ENCODE measurements at places on chromosomes 6 and 20.

DNA sequence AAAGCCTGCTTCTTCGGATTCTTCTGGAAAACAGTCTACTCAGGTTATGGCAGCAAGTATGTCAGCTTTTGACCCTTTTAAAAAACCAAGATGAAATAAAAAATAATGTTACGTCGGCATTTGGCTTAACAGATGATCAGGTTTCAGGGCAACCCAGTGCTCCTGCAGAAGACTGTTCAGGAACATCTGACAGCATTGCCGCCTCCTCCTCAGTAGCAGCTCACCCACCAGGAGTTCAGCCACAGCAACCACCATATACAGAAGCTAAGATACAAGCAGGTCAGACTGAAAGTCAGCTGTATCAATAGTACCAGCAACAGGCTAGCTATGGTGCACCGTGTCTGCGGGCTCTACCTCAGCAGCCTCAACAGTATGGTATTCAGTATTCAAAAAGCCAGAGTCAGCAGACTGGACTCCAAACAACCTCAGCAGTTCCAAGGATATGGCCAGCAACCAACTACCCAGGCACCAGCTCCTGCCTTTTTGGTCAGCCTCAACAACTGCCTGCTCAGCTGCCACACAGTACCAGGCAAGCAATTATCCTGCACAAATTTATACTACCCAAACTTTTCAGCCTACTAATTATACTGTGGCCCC lies 51.9 kb downstream of the BTBD9 start:
- DNase-seq: no peak

GRCh38 chr6:128570680-128571063 lies 50.3 kb upstream of the PTPRK start:
- DNase-seq: no peak

- DNase-seq: peak; percentile 20
Observed at GRCh38 chr6:159654483-159655098, 38.5 kb downstream of the SOD2 start.

DNA sequence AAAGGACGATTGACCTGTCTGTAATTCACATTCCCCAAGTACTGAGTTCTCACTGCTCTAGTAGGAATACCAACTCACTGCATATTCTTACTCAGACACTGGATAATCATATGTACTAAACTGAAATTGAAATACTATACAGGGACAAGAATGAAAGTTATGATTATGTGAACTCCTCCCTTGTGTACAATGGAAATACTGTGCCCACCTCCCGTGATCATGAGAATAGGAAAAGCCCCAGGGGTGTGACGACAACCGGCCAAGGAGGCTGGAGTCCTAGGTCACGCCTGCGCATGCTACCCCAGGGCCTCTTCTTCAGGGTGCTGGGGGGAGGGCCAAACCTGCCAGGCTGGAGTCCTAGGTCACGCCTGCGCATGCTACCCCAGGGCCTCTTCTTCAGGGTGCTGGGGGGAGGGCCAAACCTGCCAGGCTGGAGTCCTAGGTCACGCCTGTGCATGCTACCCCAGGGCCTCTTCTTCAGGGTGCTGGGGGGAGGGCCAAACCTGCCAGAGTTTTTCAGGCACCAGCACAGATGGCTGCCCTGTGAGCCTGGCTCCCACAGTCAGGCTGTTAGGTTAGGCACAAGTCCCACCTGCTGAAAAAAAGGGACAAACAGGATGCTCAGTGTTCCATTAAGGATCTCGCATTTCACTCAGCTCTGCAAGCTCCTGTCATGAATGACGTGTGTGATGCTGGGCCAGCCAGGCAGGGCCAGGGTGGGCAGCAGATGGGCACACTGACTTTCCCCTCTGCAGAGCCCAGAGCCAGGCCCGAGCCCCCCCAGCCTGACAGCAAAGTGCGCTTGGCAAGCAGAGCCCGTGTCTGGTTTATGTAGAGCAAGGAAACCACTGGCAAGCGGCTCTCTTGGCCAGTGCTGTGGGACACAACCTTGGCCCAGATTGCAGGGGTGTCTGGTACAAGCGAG lies 107.7 kb downstream of the FOXF2 start:
- no peak for DNase-seq

DNA sequence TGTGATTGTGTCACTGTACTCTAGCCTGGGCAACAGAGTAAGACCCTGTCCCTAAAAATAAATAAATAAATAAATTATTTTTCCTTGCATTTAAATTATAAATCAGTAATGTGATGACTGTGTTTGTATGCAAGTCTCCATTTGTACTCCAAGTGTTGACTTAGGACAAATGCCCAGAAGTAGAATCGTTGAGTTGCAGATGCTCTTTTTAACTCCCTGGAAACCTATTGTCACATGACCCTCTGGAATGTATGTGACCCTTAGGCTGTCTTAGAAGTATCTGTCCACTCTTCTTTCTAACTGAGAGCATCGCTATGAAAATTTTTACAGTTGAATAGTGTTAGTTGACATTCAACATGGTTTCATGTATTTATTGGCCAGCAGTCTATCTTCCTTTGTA lies 18.8 kb downstream of the OR2A4 start:
- peak; percentile 20 for DNase-seq

- DNase-seq: no peak
Observed at GRCh38 chr6:101400326-101401135, 7.0 kb downstream of the GRIK2 start.

GRCh38 chr6:16819752-16820151 lies 58.5 kb upstream of the ATXN1 start:
- DNase-seq: peak; percentile 71

DNA sequence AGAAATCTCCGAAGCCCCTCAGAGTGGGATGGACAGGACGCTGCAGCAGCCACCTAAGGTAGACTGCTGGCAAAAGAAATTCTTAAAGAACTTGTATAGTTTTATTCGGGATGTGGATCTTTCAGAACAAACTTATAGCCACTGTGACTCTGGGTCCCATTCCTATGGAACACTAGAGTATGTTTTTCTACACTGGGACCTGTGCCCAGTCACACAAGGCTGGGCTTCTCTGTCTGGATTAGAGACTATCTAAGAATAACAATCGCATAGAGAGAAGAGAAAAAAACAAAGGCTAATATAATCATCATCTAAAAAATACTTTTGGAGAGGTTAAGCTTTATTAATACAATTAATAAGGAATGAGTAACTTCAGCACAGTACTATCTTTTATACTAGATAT lies 28.9 kb downstream of the RMND1 start:
- no peak for DNase-seq

- no peak for DNase-seq
Observed at GRCh38 chr20:58714340-58714922, 21.8 kb downstream of the NPEPL1 start.

DNA sequence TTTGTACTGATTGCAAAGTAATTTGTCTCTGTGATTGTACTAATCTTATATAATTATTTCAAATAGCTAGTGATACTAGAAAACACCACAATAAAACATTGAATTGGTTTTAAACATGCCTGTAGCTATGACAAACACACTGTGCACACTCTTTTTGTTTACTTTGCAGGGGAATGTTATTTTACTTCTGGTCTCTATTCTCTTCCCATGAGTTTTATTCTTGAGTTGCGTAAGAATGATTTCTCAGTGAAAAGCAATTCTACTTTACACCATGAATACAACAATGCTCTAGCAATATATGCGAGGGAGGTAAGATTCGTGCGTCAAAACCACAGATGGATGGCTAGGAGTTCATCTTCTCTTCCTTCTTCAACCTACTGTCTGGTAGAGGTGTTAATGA lies 68.4 kb upstream of the PHACTR1 start:
- peak; percentile 11 for DNase-seq

DNA sequence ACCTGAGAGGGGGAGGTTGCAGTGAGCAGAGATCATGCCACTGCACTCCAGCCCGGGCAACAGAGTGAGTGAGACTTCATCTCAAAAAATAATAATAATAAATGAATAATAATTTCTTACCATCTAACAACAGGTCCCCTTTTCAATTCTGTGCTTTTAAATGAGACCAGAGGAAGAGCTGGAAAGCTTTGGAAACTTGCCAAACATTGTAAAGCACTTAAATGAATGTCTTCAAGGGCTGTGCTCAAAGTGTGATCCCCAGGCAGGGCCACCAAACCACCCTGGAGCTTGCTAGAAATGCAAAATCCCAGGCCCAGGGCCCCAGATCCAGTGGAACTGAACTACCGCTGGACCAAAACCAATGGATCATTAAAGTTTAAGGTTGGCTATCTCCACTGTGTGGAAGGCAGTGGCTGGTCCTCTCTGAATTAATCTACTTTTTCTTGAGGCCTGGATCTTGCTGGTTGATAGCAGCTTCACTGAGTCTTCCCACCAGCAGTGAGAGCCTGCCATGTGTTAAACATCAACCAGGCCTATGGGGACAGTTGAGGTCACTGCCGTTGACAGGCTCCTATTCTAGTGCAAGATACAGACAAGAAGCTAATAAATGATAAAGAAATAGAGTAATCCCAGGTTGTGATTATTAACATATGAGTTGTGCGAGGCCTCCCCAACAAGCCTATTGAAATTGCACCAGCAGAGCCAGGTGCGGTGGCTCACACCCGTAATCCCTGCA lies 23.7 kb upstream of the TFAP2C start:
- peak; percentile 9 for DNase-seq

- DNase-seq: no peak
Observed at GRCh38 chr6:132952986-132953385, 138.6 kb downstream of the RPS12 start.

DNA sequence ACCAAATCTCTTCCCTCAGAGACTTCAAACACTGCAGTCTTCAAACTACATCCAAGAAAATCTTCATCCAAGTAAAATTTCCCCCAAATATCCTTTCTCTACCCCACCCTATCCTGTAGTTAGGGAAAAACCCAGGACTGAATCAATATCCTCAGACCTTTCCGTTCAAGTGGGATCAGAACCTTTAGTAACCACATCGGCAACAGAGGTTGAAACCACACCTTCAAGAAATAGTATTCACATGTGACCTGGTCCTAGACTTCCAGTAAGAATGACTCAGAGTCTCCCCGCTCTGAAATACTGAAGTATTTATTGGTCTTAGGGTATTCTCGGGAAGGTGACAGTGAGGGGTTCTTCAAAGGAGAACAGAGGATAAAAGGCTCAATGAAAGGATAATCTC lies 8.7 kb downstream of the HLA-DPA1 start:
- no peak for DNase-seq

GRCh38 chr20:5770987-5771318 lies 20.8 kb downstream of the SHLD1 start:
- DNase-seq: no peak

DNA sequence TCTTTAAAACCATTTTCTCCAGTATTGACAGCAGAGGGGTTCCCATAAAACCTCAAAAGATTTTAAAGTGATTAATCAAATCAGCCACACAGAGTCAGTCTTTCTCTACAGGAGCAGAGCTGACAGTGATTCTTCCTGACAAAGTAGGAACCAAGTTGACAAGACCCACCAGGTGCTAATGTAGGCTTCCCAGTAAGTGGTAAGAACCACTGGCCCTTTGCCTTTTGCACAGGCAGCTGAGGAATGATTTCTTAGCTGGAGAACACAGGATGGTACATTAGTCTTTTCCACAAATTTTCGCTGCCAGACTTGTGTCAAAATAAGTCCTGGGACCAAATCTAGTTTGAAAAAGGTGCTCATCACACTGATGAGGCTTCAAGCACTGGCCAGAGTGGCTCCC lies 95.8 kb downstream of the ARMC2 start:
- peak; percentile 23 for DNase-seq

DNA sequence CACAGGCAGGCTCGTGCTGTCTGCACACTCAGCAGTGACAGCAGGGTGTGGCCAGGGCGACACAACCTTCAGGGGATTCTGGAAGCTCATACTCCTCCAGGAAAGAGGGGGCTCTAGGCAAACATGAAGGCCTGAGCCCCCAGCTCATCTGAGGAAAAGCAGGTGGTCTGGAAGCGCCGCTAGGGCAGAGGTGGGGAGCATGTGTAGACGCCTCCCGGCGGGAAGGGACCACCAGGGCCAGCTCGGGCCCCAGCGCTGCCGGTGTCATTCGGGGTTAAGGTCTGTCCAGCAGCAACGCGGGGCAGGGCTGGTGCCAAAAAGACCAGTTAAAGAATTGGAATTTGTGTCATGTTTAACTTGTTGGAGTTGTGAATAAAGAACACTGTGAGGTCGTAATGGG lies 39.3 kb upstream of the SYNJ2 start:
- DNase-seq: no peak

DNA sequence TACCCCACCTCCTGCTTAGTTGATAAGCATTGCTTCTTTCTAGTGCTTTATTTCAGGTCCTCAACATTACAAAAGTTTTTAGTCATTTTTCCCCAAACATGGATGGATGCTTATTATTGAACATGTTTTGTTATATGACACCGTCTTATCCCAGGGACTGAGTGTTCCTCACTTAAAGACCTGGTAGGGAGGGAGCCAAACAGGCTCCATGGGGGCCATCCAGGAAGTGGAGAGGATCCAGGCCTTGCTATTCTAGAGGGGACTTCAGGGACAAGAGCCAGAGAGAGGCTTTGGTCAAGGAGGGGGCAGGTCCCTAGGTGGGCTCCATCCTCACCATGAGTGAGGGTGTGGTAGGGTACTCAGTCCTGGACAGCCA lies 7.4 kb downstream of the SLC32A1 start:
- no peak for DNase-seq

DNA sequence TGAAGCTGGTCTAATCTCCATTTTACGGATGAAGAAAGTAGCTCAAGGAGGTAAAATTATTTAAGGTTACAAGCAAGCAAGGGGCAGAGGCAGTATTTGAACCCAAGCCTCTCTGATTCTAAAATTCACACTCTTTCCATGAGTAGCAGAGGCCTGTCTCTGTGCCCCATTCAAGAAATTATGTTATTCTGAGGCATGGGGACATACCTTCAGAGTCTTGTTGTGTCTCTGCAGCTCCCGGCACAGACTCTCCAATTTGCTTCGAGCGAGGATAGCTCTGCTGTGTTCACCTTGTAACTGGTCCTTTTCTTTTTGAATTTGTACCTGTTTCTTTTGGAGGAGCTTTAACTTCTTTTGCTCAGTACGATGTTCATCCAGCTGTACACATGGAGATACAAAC lies 21.5 kb downstream of the TXLNB start:
- no peak for DNase-seq

GRCh38 chr6:139290787-139291311 lies 949 bp downstream of the TXLNB start:
- no peak for DNase-seq

GRCh38 chr6:150314230-150315188 lies 54.3 kb upstream of the IYD start:
- DNase-seq: no peak

- peak; percentile 78 for DNase-seq
Observed at GRCh38 chr6:33621711-33622388, 728 bp downstream of the ITPR3 start.
